A172 (cell line): ENCODE measurements at places on chromosomes 11 and 22. TPM values are rescaled to one million over a fixed set of nuclear protein-coding genes. Genes with fewer than 3 reads are reported as not detected.

DNA sequence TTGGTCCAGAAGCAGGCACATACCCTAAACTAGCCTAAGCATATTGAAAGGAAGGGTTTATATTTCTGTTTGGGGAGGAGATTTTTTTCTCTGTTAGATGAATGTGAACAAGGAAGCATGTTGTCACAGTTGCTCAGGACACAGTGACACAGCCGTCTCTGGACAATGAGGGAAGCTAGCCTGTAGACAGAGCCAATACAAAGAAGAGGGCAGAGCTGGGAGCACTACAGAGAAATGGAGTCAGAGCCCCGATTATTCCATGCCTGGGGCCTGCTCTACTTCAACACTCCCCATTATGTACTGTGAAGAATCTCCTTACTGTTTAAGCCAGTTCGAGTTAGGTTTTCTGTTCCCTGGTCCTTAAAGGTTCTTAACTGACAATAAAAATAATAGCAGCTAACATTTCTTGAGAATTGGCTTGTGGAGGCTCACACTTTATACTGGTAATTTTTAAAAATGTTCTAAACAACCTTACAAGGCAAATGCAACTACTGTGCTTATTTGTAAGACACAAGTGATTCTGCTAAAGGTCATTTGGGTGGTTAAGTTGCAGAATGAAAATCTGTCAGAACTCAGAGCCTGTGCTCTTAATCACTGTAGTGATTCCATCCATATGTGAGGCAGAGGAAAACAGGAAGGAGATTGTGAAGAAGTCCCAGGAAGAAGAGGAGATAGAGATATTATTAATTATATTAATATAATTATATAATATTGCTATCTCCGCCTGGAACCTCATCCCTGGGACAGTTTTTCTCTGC is 58.8 kb upstream of the RRAS2 start:
- DNase-seq: no peak

GRCh38 chr22:24504540-24504939 is 9.4 kb downstream of the UPB1 start:
- DNase-seq: no peak

DNA sequence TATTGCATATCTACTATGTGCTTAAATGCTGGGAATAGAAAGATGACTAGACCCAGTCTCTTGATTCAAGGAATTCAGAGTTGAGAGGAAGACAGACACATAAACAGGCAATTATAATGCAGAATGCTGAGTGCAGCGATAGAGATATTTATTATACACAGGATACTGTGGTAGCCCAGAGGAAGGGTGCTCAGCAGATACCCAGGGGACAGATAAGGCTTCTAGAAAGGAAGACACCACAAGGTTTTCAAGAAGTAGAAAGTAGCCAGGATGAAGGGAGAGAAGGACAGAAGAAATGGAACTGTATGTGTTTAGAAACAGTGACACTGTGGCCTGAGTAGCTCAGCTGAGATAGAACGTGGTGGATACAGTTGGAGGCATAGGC is 79.4 kb upstream of the NNMT start:
- no peak for DNase-seq

- DNase-seq: no peak
These were observed 36.4 kb upstream of the LINC01488 start for GRCh38 chr11:69445131-69445470.

DNA sequence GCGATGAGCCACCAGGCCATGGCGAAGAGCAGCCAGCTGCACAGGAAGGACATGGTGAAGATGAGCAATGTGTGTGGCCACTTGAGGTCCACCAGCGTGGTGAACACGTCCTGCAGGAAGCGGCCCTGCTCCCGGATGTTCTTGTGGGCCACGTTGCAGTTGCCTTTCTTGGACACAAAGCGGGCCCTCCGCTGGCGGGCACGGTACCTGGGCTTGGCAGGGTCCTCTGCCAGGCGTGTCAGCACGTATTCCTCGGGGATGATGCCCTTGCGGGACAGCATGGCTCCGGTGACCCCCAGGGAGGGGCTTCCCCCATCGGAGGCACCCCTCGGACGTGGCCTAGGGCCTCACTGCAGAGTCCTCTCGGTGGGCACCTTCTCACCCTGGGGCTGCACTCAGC is 648 bp downstream of the KCNJ11 start:
- DNase-seq: no peak

GRCh38 chr11:65593518-65594414 is 1.8 kb downstream of the KCNK7 start:
- no peak for DNase-seq

GRCh38 chr11:65591939-65592857 is 3.4 kb downstream of the KCNK7 start:
- no peak for DNase-seq

DNA sequence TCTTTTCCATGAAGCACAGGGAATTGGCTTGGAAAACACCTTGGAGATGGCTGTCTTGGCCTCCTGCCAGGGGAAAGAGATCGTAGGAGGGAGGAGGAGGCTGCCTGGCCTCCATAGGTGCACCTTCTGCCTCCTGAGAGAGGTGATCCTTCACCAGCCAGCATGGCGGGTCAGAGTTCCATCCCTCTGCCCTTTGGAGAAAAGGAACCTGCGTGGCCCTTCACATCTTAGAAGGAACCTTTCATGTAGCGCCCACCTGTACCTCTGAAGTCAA is 58.2 kb upstream of the DRD2 start:
- no peak for DNase-seq

DNA sequence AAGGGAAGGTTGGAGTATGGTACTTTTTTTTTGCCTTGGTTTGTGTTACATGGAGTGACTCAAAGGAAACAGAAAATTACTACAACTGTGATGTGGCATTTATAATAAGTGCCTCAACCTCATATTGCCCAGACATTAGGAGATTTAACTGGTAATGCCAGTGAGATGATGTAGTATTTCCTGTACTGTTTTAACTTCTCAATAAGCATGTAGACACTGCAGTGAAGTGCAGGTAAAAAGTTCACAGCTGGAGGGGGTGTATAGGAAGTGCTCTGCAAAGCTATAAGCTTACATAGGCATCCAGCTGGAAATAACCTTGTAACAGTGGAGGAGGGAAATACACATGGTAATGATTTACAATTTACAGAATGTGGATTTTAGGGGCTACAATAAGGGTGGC is 138.2 kb upstream of the MTMR2 start:
- peak; percentile 40 for DNase-seq

- no peak for DNase-seq
These were observed 46.5 kb downstream of the MOB2 start for GRCh38 chr11:1440066-1440465.

- no peak for DNase-seq
These were observed 534.5 kb downstream of the LRRC4C start for GRCh38 chr11:40924915-40925314.

- DNase-seq: peak; percentile 75
These were observed 43.4 kb upstream of the CSNK2A3 start for GRCh38 chr11:11396301-11397035.

- DNase-seq: no peak
These were observed 20.3 kb upstream of the MICAL3 start for GRCh38 chr22:18044548-18045271.

DNA sequence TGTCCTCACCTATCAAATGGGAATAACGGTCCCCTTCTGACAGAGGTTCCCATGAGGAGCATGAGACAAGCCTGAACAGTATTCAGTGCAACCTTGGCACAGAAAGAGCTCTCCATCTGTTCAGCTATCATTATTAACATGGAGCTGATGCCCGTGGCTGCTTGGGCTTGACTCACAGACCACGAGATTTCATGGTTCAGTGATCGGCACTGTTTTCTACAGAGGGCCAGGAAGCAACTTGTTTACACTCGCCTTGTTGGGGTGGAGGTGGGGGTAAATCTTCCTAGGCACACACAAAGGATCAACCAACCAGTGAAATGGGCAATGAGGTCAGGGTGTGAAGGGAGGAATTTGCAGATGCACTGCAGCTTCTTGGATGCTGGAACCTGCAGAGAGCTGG is 88.2 kb downstream of the CWC15 start:
- DNase-seq: no peak

GRCh38 chr11:36363361-36364268 is 67.5 kb downstream of the PRR5L start:
- DNase-seq: peak; percentile 72

GRCh38 chr11:10969387-10969786 is 111.5 kb upstream of the ZBED5 start:
- no peak for DNase-seq

TRIM3 gene
- total RNA-seq: 27.3 and 32.8 TPM in 2 replicates

KCTD14 gene
- total RNA-seq: 0.09 TPM in 1 of 2 replicates, not detected in the other

INCENP gene
- 52.5 and 66.1 TPM in 2 replicates for total RNA-seq

OSBP2 gene
- total RNA-seq: 4.7 and 6.5 TPM in 2 replicates

CCDC89 gene
- 11.5 and 13.6 TPM in 2 replicates for total RNA-seq

OR52I1 gene
- total RNA-seq: not detected in 2 replicates

PAMR1 gene
- 0.43 and 0.53 TPM in 2 replicates for total RNA-seq

LIPT2 gene
- total RNA-seq: 8.3 and 8.8 TPM in 2 replicates

OR5T3 gene
- not detected in 2 replicates for total RNA-seq
